ENCODE measurements at places on chromosomes 11 and 22. TPM values are rescaled to one million over a fixed set of nuclear protein-coding genes. Genes with fewer than 3 reads are reported as not detected.

SLC25A45 gene
- total RNA-seq: 2.8 TPM

OR5B17 gene
- not detected for total RNA-seq

CASP4 gene
- total RNA-seq: 111 TPM

PES1 gene
- total RNA-seq: 83.5 TPM

RAB38 gene
- total RNA-seq: 0.52 TPM

ENTHD1 gene
- total RNA-seq: not detected

DBX1 gene
- total RNA-seq: not detected

DEUP1 gene
- total RNA-seq: not detected

OR8D1 gene
- total RNA-seq: not detected

CD3G gene
- total RNA-seq: not detected

SPDYC gene
- total RNA-seq: not detected
